ENCODE measurements at places on chromosomes 6 and 20.

DNA sequence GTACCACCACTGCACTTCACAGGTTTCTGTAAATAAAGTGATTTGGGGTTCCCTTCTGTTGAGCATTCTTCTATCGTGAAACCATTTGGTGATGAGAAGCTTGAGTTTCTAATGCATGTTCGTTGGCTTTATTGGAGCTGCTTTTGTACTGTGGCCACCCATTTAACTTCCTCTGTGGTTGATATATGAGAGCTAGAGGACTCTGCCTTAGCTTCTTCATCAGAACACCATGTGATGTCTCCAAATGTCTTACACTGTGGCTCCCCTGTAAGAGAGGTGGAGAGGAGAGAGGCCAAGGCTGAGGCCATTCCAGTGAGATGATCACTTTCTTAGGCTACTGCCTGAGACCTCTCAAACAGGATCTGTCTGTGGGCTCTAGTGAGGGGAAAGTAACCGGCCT, 114.5 kb downstream of the SLC16A10 start:
- DNase-seq = no peak

- DNase-seq = no peak
Measured at GRCh38 chr6:135393289-135393688, 104.3 kb downstream of the AHI1 start.

DNA sequence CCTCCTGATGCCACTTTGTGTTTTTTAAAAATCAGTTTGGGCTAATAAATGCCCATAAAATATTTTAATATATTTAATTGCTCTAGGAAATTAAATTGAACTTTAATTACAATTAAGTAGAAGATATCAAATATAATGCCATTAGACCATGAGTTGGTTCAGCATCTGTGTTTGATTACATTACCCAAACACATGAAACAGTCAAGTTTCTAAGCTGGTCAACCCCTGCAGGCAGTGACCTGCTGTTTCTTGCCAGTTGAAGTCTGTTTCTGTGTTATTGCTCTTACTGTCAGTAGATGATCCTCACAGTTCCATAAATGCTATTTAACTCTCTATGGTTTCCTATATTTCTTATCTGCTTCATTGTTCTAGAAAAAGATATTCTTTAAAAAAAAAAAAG, 9.7 kb upstream of the TENT5A start:
- no peak for DNase-seq

- no peak for DNase-seq
Measured at GRCh38 chr6:90375681-90376439, 79.2 kb upstream of the BACH2 start.

DNA sequence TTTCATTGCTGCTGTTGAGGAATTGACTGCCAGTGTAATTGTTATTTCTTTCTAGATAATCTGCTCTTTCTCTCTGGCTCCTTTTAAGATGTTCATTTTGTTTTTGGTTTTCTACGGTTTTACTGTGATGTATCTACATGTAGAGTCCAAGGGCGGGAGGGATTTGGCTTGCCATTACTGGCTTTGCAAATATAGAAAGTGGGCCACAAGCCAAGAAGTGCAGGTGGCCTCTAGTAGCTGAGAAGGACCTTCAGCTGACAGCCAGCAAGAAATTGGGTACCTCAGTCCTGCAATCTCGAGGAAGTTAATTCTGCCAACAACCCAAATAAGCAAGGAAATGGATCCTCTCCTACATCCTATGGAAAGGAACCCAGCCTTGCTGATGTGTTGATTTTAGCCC, 42.8 kb upstream of the GLP1R start:
- no peak for DNase-seq

DNA sequence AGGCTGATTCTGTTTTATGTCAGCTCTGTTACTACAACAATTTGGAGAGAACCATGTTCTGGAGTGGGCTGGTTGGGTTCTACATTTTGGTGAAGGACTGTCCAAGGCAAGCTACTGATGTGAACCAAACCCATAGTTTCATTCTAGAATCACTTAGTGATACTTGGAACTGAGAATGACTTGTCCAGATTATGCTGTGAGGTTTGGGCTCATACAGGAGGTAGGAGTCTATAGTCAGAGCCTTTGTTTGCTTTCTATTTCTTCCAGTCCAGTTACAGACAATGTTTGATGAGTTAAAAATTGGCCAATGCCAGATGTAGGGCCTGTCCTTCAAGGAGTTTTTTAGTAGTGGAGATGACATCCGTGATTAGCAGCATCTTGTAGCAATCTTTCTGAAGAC, 97.9 kb downstream of the LRRC1 start:
- no peak for DNase-seq

DNA sequence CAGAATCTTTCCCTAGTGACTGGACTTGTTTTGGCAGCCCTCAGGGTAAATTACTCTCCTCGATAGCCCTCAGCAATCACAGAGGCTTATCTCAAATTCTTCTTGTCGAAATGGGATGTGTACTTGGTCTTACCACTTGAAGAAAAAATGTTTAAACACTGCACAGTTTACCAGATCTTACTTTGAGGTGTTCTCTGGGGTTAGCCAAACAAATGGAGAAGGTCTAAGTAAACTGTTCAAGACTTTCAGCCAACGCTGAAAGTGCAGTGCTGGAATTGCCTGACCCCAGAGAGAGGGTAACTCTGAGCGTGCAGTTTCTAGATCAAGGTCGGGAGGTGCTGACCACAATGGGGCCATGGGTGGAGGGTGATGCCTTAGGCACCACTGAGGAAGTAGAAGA, 39.2 kb downstream of the MYLIP start:
- DNase-seq = no peak

DNA sequence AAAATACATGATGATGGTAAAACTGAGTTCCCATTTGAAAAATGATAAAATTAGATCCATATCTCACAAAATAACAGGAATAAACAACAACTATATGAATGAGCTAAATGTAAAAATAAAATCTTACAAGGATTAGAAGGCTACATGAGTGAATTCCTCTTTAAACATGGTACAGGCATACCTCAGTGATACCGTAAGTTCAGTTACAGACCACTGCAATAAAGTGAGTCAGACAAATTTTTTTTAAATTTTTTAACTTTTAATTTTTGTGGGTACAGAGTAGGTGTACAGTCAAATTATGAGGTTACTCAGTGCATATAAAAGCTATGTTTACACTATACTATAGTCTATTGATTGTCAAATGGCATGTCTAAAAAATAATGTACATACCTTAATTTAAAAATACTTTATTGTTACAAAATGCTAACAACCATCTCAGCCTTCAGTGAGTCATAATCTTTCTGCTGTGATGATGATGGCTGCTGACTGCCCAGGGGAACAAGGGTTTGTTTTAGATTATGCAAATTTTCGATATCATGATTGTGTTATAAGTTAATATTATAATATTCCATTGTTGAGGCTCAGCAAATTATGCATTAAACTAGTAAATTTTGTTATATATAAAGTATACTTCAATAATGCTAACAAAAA, 222.8 kb upstream of the RUNX2 start:
- no peak for DNase-seq

GRCh38 chr6:150373260-150373701, 4.5 kb downstream of the IYD start:
- no peak for DNase-seq

- no peak for DNase-seq
Measured at GRCh38 chr6:5818959-5819358, 187.8 kb downstream of the NRN1 start.

GRCh38 chr6:161269310-161269709, 4.6 kb downstream of the AGPAT4 start:
- no peak for DNase-seq

DNA sequence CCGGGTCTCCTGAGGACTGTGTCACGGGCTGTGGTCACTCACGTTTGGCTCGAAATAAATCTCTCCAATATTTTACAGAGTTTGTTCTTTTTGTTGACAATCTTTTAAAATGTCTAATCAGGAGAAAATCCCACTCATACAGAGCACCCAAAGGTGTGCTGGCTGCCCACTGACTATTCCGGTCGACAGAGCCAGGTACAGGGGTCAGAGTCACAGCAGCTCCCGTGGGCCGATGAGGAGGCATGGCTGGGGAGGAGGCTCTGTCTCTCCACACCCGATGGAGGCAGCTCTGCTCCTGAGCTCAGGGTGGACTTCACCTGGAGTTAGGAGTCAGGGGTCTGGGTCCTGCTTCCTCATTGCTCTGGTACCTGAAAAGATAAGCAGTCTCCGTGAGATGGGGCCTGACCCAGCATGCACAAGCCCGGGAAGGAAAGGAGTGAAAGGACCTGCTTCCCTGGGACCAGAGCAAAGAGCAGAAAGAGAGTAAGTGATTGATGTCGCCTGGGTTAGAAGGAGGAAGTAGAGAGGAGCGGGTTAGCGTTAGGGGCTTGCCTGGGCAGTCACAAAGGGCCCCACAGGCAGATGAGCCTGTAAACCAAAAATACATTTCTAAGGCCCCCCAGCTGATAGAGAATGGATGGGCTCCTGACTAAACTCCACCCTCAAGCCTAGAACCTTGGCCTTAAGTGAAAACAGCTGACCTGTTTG, 53.5 kb upstream of the UNC93A start:
- no peak for DNase-seq

- DNase-seq = no peak
Measured at GRCh38 chr20:44394702-44395460, 39.4 kb downstream of the HNF4A start.

DNA sequence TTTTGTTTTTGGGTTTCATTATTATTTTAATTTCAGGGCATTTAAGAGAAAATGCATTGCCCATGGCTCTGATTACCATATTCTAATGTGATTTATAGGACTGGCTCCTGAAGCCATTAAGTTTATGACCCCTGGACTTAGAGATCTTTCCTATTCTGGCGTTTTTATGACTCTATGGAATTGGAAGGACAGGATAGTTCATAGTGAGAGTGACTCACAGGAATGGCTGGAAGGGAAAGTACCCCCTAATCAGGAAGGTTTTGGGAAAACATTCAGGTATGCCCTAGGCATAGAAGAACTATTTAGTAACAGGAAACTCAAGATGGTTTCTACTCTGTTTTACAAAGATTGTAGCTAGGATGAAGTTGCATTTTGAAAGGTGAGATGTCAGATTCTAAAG, 108.6 kb upstream of the SLC2A12 start:
- DNase-seq = no peak

GRCh38 chr6:63788569-63788968, 153.0 kb downstream of the PHF3 start:
- DNase-seq = no peak

- no peak for DNase-seq
Measured at GRCh38 chr6:55276745-55277530, 50.3 kb upstream of the GFRAL start.

DNA sequence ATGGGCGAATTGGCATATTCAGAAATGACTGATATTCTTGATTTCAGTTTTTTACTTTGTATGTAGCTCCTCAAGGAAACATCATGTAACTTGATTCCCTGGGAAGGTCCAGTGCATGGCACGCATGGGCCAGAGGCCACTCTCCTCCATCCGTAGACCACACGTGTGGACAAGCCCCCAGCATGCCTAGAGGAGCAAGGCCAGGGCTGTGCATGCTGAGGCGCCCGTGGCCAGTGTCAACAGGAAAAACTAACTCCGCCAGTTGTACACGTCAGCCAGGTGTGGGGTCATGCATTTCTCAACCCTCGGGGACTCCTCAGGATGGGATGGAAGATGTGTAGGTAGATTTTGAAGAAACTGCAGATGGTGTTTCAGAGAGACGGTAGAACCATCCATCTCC, 37.8 kb upstream of the CD93 start:
- DNase-seq = no peak

DNA sequence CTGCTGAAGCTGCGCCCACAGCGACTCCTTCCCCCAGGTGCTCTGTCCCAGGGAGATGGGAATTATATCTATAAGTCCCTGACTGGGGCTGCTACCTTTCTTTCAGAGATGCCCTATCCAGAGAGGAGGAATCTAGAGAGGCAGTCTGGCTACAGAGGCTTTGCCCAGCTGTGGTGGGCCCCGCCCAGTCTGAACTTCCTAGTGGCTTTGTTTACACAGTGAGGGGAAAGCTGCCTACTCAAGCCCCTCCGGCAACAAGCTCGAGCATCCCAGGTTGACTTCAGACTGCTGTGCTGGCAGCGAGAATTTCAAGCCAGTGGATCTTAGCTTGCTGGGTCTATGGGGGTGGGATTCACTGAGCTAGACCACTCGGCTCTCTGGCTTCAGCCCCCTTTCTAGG, 152.5 kb upstream of the MAP3K7 start:
- DNase-seq = no peak

DNA sequence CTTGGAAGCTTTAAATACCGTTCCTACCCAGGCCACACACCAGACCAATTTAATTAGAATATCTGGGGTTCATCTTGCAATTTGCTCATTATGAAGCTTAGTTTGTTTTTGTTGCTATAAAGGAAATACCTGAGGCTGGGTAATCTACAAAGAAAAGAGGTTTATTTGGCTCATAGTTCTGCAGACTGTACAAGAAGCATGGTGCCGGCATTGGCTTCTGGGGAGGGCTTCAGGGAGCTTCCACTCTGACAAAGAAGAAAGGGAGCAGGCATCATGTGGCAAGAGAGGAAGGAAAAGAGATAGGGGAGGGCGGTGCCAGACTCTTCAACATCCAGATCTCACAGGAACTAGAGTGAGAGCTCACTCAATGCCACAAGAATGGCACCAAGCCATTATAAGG, 73.6 kb downstream of the RNF182 start:
- no peak for DNase-seq

GRCh38 chr6:113556775-113557174, 300.4 kb upstream of the MARCKS start:
- DNase-seq = no peak

DNA sequence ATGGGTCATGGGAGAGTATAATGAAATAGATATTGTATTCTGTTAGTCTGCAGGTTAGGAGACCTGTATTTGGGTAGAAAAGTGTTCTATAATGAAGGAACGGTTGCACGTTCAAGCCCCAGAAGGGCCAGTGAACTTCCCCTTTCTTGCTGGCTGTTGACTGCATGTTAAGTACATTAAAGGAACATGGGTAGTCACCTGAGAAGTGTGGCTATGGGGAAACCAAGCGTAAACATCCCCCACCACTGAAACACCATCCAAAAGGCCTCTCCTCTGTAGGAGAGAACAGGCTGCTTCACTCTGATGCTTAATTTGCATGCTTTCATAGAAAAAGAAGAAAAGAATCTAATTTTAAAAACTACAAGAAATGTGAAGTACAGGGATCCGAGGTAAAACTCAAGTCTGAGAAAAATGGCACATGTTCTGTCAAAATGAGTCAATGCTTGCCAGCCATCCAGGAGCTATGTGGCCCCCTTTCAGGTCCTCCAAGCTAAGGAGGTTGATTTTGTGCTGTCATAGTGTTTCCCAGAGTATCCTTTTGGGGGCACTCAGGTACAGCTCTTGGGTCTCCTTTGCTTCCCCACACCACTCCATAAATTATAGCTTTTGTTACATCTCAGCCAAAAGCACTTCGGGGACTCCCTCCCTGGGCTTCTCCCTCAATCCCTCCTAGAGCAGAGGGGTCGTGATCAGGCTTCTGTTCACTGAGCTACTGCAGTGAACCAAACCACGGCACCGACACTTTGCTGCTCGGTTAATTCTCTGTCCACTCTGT, 283.7 kb upstream of the AGPAT4 start:
- no peak for DNase-seq

DNA sequence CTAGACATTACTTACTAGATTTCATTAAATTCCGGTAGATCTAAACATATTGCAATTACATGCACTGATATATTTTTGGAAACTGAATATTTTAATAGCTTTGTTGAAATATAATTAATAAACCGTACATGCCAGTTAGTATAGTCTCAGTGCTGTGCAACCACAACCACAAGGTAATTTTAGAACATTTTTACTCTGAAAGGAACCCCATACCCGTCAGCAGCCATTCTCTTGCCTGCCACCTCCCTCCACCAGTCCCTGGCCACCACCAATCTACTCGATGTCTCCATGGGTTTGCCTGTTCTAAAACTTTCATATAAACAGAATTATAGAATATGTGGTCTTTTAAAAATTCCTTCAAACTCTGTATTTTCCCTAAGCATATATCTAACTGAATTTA, 293.9 kb downstream of the THBS2 start:
- no peak for DNase-seq
